ENCODE measurements at places on chromosomes 6 and 20.

- no peak for DNase-seq
Measured at GRCh38 chr20:48458601-48459385, 369.0 kb downstream of the PREX1 start.

GRCh38 chr20:34058831-34059230, 53.2 kb downstream of the EIF2S2 start:
- DNase-seq, result no peak

GRCh38 chr6:168782187-168782751, 341.3 kb downstream of the SMOC2 start:
- no peak for DNase-seq

- no peak for DNase-seq
Measured at GRCh38 chr6:112113918-112114317, 26.5 kb downstream of the FAM229B start.

GRCh38 chr6:46118157-46118556, 11.6 kb upstream of the ENPP4 start:
- DNase-seq, result no peak

GRCh38 chr6:168290095-168290494, 29.5 kb downstream of the DACT2 start:
- no peak for DNase-seq

GRCh38 chr20:2858591-2858990, 14.7 kb upstream of the PTPRA start:
- DNase-seq, result no peak

DNA sequence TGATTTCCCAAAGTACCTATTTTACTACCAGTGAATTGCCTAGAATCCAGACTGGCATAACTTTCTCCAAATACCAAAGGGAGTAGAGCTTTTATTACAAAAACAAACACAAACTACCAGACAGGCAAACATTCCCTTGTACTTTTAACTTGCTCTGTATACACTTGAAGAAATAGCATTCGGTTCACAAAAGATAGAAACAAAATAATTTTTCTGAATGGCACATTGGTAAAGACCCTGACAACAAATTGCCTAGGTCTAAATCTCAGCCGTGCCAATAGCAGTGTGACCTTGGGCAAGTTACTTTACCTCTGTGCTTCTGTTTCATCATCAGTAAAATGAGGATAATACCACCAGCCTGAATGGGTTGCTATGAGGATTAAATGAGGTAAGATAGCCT, 15.9 kb downstream of the ARHGAP18 start:
- DNase-seq, result no peak

- DNase-seq, result no peak
Measured at GRCh38 chr6:150346346-150346745, 22.5 kb upstream of the IYD start.

- no peak for DNase-seq
Measured at GRCh38 chr6:111976139-111976538, 77.8 kb upstream of the CCN6 start.

DNA sequence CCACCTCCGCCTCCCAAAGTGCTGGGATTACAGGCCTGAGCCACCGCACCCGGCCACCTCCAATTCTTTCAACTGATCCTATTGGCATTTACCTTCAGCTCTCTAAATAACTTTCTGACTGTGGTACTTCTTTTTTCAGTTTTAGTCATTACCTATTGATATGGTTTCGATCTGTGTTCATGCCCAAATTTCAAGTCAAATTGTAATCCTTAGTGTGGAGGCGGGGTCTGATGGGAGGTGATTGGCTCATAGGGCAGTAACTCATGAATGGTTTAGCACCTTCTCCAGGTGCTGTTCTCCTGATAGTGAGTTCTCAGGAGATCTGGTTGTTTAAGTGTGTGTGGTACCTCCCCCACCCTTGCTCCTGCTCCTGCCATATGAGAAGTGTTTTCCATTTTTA, 140.9 kb downstream of the LPA start:
- DNase-seq, result no peak

DNA sequence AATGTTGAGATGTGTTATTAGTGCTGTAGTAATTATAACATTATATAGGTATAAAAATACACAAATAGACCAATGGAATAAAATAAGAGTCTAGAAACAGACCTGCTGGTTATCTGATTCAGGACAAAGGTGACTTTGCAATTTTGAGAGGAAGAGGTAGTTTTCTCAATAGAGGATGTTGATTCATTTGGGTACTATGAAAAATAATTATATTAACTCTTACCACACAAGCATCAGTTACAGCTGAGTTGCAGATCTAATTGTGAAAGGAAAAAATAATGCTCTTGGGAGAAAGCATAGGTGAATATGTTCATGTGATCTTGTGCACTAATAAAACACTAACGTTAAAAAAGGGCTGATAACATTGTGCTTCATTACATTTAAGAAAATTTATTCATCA, 103.0 kb downstream of the BCKDHB start:
- no peak for DNase-seq

DNA sequence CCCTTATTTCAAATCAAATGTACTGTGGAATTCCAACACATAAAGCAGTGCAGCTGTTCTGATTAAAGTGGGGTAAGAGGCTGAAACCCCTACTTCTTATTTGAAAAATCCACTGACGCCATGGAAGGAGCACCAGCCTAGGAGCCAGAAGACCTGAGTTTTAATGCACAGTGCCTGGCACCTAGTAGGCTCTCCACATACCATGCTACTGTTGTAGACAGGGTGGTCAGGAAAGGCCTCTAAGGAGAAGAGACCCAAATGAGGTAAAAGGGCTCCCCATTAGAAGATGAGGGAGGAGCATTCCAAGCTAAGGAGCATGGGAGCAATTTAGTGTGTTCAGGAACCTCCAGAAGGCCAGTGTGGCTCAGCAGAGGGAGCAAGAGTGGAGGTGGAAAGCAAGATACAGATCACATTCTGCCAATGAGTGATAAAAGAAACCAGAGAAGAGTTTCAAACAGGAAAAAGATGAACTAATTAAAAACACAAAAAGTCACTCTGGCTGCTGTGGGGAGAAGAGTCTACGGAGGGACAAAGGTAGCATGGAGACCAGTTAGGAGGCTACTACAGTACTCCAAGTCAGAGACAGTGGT, 11.8 kb upstream of the ZNF76 start:
- DNase-seq, result no peak

All from NCI-H1048 (cell line).